ENCODE measurements at places on chromosomes 1 and 21.

GRCh38 chr1:70819785-70820184, 227.8 kb downstream of the PTGER3 start:
- no peak for DNase-seq
- H3K4me3 ChIP-seq = no peak overlapping the region
- H3K4me1 ChIP-seq = no peaks in the 10 kb centered on the region
- no peaks in the 10 kb centered on the region for H3K27me3 ChIP-seq
- H3K27ac ChIP-seq = no peak overlapping the region

- H3K4me3 ChIP-seq = peak overlapping the region; percentile 50
- peaks cover 1% of the 10 kb centered on the region for H3K36me3 ChIP-seq
- H3K27me3 ChIP-seq = no peaks in the 10 kb centered on the region
- peak; percentile 65 for DNase-seq
These were observed 12.7 kb upstream of the RAB4A start for GRCh38 chr1:229258031-229258756.

DNA sequence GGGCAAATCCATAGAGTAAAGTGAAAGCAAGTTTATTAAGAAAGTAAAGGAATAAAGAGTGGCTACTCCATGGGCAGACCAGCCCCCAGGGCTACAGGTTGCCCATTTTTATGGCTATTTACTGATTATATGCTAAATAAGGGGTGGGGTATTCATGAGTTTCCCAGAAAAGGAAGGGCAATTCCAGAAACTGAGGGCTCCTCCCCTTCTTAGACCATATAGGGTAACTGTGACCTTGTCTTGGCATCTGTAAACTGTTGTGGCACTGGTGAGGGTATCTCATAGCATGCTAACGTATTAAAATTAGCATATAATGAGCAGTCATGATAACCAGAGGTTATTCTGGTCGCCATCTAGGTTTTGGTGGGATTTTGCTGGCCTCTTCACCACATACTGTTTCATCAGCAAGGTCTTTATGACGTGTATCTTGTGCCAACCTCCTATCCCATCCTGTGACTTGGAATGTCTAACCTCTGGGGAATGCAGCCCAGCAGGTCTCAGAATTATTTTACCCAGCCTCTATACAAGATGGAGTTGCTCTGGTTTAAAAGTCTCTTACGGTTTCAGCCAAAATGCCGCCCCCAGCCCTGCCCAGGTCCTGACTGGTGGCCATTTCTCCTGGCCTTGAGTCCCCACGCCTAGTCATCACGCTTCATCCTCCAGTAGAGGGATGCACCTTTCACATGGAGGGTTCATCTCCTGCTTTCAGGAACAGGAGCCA, 982 bp upstream of the TRIM17 start:
- no peak for DNase-seq
- H3K27me3 ChIP-seq = no peaks in the 10 kb centered on the region
- H3K27ac ChIP-seq = no peak overlapping the region
- H3K4me1 ChIP-seq = peaks cover 17% of the 10 kb centered on the region
- peak overlapping the region; percentile 89 for H3K4me3 ChIP-seq

DNA sequence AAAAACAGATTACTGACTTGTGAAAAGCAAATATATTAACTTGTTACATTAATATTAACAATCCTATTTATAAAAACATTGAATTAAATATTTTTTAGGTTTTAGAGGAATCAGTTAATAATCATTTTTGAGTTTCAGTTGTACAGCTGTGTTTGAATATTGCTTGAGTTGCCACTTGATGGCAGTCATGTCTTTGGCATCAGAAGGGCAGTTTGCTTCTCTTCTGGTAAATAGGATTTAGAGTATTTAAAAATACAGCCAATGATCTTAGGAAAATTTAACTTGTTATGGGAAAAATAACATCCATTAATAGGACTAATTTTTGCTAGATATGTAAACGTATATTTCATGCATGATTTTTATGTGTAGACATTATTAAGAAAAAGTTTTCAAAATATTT, 234.1 kb downstream of the NCAM2 start:
- H3K4me3 ChIP-seq = no peak overlapping the region
- no peaks in the 10 kb centered on the region for H3K4me1 ChIP-seq
- no peak overlapping the region for H3K27ac ChIP-seq
- DNase-seq = no peak
- H3K36me3 ChIP-seq = no peaks in the 10 kb centered on the region

DNA sequence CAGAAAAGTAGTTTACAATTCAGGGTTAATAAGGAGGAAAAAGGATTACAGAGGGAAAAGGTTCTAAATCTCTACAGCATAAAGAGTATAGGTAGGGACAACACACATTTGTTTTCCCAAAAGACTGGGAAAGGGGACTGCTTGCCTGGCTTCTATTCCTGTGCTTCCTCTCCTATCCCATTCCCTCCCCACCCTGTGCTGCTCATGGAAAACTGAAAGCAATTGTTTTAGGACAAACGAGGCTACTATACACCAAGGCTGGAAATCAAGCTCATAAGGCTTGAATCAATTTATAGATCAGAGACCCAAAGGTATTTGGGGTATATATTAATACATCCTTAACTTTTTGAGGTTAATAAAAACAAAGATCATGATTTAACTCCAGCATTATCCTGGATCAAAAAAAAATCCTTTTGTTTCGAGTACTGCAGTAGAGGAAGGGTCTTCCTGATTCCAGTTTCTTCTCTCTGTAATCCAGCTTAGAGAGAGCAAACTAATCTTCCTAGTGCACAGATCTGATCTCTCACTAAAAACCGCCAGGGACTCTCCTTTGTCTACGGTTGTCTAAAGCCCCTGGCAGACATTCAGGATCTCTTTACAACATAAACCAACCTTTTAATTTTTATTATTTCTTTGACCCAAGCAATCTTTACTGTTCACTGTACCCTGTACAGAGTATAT, 37.4 kb upstream of the A3GALT2 start:
- no peaks in the 10 kb centered on the region for H3K4me1 ChIP-seq
- no peaks in the 10 kb centered on the region for H3K27me3 ChIP-seq
- H3K27ac ChIP-seq = no peak overlapping the region
- no peak for DNase-seq

- no peaks in the 10 kb centered on the region for H3K27me3 ChIP-seq
- peaks cover 40% of the 10 kb centered on the region for H3K4me1 ChIP-seq
- H3K36me3 ChIP-seq = peaks cover 72% of the 10 kb centered on the region
- no peak for DNase-seq
- peak overlapping the region; percentile 93 for H3K27ac ChIP-seq
These were observed 38.2 kb downstream of the TRAPPC10 start for GRCh38 chr21:44050276-44050675.

GRCh38 chr1:5728663-5729355, 263.4 kb downstream of the NPHP4 start:
- no peaks in the 10 kb centered on the region for H3K4me1 ChIP-seq
- H3K4me3 ChIP-seq = no peak overlapping the region
- no peaks in the 10 kb centered on the region for H3K36me3 ChIP-seq
- peaks cover 36% of the 10 kb centered on the region for H3K27me3 ChIP-seq
- no peak for DNase-seq

DNA sequence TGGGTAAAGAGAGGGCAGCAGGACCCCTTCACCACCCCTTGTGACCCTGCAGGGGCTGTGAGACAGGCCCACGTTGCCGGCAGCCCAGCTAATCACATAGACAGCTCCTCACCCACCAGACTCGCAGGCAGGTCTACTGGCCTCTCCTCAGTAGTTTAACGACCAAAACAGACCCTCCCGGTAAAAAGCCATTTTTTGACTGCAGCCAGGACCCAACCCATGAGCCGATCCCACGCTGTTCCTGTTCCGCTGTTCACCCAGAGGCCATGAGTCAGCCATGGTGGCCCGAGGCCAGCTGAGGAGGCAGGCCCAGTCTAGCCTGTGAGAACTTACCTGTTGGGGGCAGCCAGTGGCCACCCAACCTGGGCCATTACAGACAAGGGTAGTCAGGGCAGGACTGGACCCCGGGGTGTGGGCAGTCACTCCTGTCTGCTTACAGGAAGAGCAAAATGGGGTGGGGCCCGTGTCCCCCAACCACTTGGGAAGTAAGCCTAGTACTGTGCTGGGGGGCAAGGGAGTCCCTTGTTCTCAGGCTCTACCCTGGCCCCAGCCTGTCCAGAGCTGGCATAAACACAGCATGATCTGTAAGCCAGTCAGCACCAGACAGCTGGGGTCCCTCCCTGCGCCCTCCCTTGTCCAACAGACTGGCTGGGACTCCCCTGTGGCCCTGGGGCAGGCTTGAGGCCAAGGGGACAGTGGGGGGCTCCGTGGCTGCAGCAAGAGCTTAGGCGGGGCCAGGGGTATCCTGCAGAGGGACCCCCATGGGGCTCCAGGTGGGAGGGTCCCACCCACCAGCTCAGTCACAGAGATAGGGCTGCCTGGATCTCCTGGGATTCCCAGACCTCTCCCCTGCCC, 61.9 kb downstream of the WNT9A start:
- no peaks in the 10 kb centered on the region for H3K36me3 ChIP-seq
- H3K27me3 ChIP-seq = no peaks in the 10 kb centered on the region
- peak overlapping the region; percentile 79 for H3K4me3 ChIP-seq
- H3K4me1 ChIP-seq = peaks cover 17% of the 10 kb centered on the region
- DNase-seq = peak; percentile 2
- peak overlapping the region; percentile 78 for H3K27ac ChIP-seq

GRCh38 chr1:201701831-201702230, 127.1 kb upstream of the IPO9 start:
- H3K27ac ChIP-seq = no peak overlapping the region
- peaks cover 3% of the 10 kb centered on the region for H3K36me3 ChIP-seq
- no peak for DNase-seq

GRCh38 chr21:45236481-45236880, 51.2 kb downstream of the POFUT2 start:
- H3K27ac ChIP-seq = no peak overlapping the region
- DNase-seq = no peak
- H3K4me1 ChIP-seq = peaks cover 11% of the 10 kb centered on the region
- no peak overlapping the region for H3K4me3 ChIP-seq
- H3K36me3 ChIP-seq = no peaks in the 10 kb centered on the region

DNA sequence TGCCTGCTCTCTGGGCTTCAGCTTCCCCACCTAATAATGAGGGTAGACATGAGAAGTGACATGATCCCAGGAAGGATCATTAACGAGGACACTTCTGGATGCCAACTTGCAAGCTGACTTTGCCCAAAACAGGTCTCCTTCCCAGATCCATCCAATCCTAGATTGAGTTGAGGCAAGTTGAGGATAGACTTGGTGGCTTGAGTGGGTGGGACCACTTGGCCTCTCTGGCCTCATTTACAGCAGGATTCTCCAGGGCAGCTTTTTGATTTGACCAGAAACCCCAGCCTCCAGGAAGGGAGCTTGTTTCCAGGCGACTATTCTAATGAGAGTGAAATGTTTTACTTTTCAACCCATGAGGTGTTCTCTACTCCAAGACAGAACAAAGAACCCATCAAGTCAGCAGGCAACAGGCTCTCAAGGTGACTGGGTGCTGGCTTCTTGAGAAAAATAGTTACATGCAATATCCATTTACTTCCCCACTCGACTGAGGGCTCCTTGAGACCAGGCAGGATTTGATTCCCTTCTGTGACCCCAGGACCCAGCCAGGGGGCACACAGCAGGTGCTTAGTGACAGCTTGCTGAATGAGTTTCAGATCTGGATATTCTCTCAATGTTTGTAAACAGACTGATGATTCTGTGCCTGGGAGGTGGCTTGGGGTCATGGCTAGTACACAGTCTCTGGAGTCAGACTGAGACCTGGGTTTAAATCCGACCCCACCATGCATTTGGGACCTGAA, 128.2 kb downstream of the DMRTB1 start:
- peaks cover 2% of the 10 kb centered on the region for H3K36me3 ChIP-seq
- H3K4me1 ChIP-seq = peaks cover 37% of the 10 kb centered on the region
- DNase-seq = no peak

- no peak for DNase-seq
- H3K4me1 ChIP-seq = no peaks in the 10 kb centered on the region
- no peaks in the 10 kb centered on the region for H3K36me3 ChIP-seq
- H3K27ac ChIP-seq = no peak overlapping the region
- no peak overlapping the region for H3K4me3 ChIP-seq
- H3K27me3 ChIP-seq = peaks cover 15% of the 10 kb centered on the region
These were observed 24.9 kb downstream of the CCDC185 start for GRCh38 chr1:223417903-223418663.

DNA sequence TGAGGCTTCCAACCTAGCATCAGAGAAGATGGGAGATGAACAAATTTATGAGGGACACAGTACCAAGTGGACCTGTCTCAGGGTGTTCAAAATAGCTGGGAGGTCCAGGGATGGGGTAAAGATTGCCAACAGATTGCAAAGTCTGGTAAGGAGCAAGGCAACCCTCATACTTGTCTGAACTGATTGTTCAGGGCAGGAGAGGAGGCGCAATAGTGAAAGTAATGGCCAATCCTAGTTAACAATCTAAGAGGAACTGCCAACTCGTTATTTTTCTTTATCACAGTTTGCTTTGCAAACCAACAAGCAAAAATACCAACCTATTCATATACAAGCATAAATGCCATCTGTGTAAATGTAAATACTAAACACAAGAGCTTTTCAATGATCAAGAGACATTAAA, 78.4 kb upstream of the S1PR1 start:
- no peaks in the 10 kb centered on the region for H3K36me3 ChIP-seq
- H3K27me3 ChIP-seq = no peaks in the 10 kb centered on the region

- peaks cover 54% of the 10 kb centered on the region for H3K27me3 ChIP-seq
- H3K4me3 ChIP-seq = no peak overlapping the region
- H3K27ac ChIP-seq = no peak overlapping the region
- no peaks in the 10 kb centered on the region for H3K36me3 ChIP-seq
- DNase-seq = no peak
These were observed 66.5 kb upstream of the RAVER2 start for GRCh38 chr1:64678366-64678765.

DNA sequence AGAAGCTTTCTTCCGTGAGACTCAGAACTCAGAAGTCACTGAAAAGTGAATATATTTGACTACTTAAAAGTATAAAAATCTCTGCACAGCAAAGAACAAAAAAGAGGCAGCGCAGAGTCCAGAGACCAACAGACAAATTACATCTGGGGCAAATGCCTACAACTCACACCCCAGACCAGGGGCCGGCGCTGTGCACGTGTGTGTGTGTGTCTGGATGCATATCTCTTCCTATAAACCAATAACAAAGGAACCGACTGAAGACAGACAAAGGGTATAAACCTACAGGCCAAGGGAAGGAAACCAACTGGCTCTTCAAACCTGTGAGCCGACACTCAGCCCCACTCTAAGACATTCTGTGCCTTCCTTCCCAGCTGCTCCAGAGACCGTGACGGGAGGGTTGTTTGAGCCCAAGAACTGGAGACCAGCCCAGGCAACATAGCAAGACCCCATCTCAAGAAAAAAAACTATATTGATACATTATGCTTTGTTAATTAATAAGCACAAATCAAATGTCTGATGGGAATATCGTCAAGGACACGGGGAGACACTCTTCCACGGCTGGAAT, 18.8 kb downstream of the WNT9A start:
- no peaks in the 10 kb centered on the region for H3K4me1 ChIP-seq
- H3K36me3 ChIP-seq = no peaks in the 10 kb centered on the region
- peak overlapping the region; percentile 25 for H3K27ac ChIP-seq
- H3K4me3 ChIP-seq = no peak overlapping the region

- no peak overlapping the region for H3K27ac ChIP-seq
- no peaks in the 10 kb centered on the region for H3K27me3 ChIP-seq
- H3K4me1 ChIP-seq = peaks cover 14% of the 10 kb centered on the region
- DNase-seq = no peak
- no peaks in the 10 kb centered on the region for H3K36me3 ChIP-seq
- H3K4me3 ChIP-seq = peak overlapping the region; percentile 16
These were observed 402.4 kb downstream of the SRGAP2C start for GRCh38 chr1:121587230-121587569.
